NCI-H1694 (cell line): ENCODE measurements at places on chromosomes 16 and 17.

- no peak for DNase-seq
Measured at GRCh38 chr16:73071131-73071940, 23.4 kb upstream of the ZFHX3 start.

- DNase-seq: no peak
Measured at GRCh38 chr17:41865596-41865893, 322 bp upstream of the KLHL11 start.

GRCh38 chr16:27549464-27549745 is 308 bp downstream of the GTF3C1 start:
- no peak for DNase-seq

- DNase-seq: no peak
Measured at GRCh38 chr17:64783556-64784352, 121.6 kb upstream of the SMURF2 start.

GRCh38 chr17:804541-805435 is 22.6 kb downstream of the MRM3 start:
- no peak for DNase-seq

DNA sequence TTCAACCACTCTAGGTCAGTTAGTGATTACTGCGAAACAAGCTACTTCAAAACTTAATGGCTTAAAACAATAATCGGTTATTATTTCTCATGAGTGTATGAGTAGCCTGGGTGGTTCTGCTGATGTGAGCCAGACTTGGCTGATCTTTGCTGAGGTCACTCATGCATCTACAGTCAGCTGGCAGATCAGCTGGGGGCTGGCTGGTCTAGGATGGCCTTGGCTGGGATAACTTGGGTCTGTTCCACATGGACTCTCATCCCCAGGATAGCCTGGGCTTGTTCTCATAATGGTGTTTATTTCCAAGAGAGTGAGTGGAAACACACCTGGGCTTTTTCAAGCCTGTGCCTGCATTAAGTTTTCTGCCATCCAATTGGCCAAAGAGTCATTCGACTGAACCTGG is 13.0 kb downstream of the CCDC182 start:
- no peak for DNase-seq

DNA sequence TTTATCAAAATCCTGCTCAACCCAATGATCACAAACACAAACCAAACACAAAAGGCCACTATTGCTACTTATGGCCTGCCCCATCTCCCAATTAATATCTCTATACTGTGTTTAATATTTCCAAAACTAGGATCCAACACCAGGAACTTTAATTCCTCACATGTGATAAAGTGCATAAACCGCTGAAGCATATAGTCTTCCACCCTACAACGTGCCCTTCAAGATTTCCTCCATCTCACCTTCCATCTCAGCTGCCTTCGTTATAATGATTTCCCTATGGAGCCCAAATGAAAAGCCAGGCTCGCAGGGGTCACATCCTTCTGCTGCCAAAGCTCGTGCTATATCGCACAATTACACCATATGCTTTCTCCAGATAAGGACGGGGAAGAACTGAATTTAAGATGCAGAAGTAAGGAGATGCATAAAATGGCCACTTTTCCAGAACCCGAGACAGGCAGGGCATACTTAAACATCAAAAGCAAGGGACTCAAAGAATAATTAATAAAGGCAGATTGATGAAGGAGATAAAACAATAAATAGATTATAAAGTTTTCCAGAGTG is 1.8 kb downstream of the MYH10 start:
- peak; percentile 4 for DNase-seq

GRCh38 chr17:78227455-78227916 is 3.9 kb upstream of the TMEM235 start:
- peak; percentile 90 for DNase-seq

DNA sequence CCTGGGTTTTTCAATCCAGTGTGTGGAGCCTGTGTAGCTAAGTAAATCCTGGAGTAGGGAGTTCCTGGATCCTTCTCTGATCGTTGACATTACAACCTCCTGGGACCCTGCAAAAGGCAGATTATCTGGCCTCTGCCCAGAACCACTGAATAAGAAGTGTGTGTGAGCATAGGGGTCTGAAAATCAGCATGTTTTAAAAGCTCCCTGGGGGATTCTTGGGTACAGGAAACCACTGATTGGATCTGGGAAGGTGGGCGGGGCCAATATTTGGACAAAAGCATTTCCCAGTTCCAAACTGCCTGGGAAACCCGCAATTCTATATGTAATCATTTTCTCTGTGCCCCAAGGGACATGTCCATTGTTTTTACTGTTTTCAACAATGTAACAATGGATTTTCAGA is 27.2 kb upstream of the BEAN1 start:
- peak; percentile 56 for DNase-seq

DNA sequence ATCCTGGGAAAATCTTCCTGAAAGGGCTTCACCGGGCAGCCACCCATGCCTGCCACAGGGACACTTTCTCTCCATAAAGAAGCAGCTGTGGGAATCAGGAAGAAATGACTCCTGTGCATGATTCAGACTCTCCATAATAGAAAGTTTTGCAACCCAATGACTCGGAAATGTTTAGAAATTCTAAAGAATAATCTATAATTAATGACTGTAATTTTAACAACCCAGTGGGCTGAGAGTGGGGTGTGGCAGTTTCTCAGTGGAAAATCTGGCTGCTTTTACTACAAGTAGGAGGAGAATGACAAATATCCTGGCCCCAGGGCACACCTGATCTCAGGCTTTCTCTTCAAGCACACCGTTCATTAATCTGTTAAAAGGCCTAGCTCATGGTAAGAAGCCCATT is 25.7 kb downstream of the IRF8 start:
- no peak for DNase-seq

- DNase-seq: no peak
Measured at GRCh38 chr16:73049091-73049490, 1.2 kb upstream of the ZFHX3 start.

GRCh38 chr17:63816123-63816522 is 11.1 kb upstream of the PSMC5 start:
- DNase-seq: no peak

- no peak for DNase-seq
Measured at GRCh38 chr16:337437-337836, 15.1 kb downstream of the AXIN1 start.

GRCh38 chr16:14494396-14494966 is 135.6 kb downstream of the PARN start:
- no peak for DNase-seq
